Kidney tubule cell (primary cell): ENCODE measurements at places on chromosomes 7 and 10.

DNA sequence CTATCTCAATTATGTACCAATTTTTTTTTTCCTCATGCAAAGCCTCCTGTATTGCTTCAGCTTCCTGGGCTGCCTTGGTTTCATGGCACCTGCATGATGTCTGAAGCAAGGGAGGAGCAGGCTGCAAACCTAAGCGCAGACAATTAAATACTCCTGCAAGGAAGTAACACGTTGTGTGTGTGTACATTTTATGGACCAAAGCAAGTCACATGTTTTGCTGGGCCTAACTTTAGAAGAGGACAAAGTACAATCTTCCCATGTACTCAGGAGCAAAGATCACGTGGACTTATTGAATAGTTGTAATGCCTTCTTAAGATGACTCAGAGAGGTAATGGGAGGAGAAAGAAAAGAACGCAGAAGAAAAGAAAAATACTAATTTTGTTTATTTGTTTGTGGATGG, 944.0 kb upstream of the C7orf33 start:
- no peak for DNase-seq

GRCh38 chr10:126208726-126209302, 179.5 kb downstream of the ADAM12 start:
- DNase-seq = no peak

GRCh38 chr10:78742730-78743615, 325.8 kb upstream of the ZMIZ1 start:
- no peak for DNase-seq

DNA sequence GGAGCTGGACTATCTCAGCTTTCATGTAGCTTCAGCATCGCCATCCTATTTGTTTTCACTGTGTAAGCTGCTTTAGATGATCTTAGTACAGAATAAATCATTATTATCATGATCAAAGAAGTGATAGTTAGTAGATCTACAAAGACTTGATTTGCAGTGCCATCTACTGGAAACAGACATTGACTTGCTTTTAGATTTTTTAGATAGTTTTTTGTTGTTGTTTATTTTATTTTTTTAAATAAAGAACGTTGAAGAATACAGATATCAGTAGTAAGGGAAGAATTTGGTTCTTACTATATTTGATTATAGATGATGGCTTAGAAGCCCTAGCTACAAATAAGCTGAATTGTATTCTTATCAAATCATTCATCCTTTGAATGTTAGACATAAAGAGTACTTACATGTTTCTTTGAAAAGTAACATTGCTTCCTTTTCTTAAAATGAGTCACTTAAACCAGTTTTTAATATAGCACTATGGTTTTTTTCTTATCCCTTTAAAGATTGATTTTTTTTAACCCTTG, 6.3 kb upstream of the SFMBT2 start:
- peak; percentile 47 for DNase-seq

- no peak for DNase-seq
Observed at GRCh38 chr10:5530412-5530806, 5.6 kb downstream of the CALML3 start.

- DNase-seq = no peak
Observed at GRCh38 chr10:113125612-113126011, 175.6 kb downstream of the TCF7L2 start.
